ENCODE measurements at places on chromosomes 5 and 9.

GRCh38 chr5:39422036-39422606, 2.7 kb downstream of the DAB2 start:
- DNase-seq: no peak

GRCh38 chr9:90274725-90275124, 367.9 kb downstream of the DIRAS2 start:
- no peak for DNase-seq

DNA sequence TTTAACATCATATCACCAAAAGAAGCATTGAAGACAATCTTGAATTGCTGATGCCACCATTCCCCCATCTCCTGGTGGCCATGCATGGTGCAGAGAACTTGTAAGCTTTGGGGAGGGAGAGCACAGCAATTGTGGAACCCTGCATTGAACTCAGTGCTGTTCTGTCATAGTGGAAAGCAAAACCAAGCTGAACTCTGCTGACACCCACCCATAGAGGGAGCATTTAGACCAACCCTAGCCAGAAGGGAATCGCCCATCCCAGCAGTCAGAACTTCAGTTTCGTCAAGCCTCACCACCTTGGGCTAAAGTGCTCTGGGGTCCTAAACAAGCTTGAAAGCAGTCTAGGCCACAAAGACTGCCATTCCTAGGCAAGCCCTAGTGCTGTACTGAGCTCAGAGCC, 37.4 kb upstream of the RUSC2 start:
- DNase-seq: no peak

DNA sequence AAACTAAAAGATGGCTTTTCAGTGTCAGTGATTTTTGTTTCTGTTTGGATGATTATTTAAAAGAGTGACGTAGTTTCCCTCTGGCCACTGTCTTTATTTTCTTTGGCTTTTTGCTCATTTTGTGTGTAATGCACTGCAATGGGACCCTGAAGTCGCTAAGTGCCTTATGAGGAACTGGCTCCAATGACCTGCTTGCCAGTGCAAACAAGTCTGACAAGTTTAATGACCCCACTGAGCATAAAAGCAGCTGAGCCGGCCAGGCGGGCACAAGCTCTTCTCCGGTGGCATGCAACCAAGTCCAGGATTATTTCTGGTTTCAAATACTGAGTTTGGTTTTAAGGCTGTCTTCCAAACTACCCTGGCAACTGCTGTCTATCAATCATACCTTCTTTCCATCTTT, 15.6 kb upstream of the GNA14 start:
- no peak for DNase-seq

DNA sequence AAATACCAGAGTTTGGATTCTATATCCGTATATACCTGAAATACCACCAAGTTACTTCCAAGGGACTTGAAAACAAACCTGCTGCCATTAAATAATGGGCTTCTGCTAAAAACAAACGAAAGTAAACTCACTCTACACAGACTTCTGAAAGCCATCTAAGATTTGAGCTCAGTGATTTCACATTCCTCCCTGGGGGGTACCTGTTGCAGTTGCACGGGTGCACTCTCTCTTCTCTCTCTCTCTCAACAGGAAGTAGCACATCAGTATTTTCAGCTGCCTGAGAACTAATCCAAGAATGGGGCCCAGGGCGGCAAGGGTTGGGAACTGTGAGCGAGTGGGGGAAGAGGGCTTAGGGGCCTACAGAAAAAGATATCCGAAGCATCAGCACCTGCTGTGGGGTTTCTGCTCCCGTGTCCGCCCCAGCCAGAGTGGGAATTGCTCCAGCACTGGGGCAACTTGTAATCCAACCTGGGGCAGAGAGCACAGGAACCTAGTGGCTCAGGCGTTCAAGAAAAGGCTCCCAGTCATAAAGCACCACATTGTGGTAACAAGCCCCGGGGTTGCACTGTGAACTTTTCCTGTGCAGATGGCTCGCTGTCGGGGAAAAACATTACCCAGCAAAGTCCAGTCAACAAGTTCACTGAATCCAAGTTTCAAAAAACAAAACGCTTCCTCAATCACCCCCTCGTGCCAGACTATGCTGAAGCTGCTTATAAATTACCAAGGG, 99.8 kb downstream of the EFNA5 start:
- no peak for DNase-seq

DNA sequence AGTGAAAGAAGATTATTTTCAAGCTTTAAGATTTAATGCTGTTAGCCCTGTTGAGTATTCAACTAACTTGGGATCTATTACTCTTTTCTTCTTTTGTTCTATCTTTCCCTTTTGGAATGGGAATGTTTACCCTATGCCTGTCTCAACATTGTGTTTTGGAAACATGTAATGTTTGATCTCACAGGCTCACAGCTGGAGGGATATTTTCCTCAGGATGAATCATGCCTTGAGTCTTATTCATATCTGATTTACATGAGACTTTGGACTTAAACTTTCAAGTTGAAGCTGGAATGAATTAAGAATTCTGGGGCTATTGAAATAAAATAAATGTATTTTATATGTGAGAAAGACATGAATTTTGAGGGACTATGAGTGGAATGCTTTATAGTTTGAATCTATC, 607.8 kb upstream of the PTGER4 start:
- DNase-seq: no peak

DNA sequence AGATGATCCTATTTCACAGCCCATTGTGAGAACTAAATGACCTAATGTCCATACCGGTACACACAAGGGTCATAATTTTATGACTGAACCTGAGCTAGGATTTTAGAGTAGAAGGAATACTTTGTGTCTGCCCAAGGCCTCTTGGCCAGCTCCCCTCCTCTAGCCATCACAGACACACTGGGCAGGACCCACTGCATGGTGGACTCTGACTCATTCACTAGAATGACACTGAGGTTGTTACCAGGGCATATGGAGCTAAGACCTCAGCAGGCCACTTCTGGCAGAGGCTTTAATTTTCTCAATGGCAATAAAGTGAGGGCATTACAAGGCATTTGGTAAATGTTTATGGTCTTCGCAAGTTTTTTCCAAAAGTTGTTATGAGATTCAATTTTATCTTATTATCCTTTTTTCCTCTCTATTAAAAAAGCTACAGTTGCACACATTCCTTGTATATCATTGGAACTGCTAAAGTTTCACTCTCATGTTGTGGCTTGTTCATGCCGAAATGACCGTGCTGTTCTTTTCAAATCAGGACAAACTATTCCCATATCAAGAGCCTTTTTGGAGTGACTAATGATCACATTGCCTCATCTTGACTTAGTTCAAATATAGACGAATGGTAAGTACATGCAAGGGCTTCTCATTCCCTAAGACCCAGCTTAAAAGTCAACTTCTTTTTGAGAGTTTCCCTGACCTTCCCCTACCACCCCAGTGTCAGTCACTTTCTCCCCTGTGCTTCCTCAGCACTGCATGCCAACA, 595.7 kb downstream of the ACTL7B start:
- no peak for DNase-seq

DNA sequence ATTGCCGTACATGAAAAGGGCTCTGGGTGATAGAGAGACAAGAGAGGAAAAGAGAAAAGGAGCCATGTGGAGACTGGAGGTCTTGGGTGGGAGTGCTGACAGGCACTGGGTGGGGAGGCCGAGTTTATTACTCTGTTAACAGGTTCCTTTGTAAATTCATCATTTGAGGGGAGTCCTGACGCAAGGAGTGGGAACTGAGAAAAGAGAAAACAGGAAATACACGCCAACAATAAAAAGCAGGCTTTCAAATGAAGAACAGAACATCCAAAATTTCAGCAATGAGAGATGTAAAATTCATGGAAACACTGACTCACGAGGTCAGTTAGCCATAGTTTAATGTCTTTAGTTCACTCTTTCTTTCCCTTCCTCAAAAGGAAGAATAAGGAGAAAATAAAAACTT, 342.8 kb downstream of the TMEM167A start:
- no peak for DNase-seq

DNA sequence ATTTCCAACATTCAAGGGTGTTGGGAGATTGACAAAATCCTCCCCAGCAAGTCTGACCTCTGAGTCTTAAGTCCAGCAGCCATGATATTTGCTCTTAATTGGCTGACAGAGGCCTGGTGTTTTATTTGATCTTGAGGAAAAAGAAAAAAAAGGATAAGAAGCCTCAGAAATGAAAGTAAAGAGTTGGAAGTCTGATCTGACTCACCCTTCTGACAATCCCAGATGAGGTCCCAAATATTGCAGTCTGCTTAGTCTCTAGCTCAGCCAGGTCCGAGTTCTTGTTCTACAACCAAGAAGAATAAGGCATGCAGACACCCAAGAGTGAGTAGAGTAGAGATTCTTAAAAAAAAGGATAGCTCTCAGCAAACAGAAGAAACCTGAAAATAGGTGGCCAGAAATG, 632.5 kb upstream of the ST8SIA4 start:
- DNase-seq: no peak

GRCh38 chr9:16370647-16371046, 499.8 kb downstream of the BNC2 start:
- no peak for DNase-seq
